Activated T-helper 1 cell treated with Interleukin-2 at 50 U/mL for 16 hours (primary cell): ENCODE measurements at places on chromosomes 7 and 10.

GRCh38 chr7:155749578-155749977, 62.7 kb downstream of the SHH start:
- no peak for DNase-seq

DNA sequence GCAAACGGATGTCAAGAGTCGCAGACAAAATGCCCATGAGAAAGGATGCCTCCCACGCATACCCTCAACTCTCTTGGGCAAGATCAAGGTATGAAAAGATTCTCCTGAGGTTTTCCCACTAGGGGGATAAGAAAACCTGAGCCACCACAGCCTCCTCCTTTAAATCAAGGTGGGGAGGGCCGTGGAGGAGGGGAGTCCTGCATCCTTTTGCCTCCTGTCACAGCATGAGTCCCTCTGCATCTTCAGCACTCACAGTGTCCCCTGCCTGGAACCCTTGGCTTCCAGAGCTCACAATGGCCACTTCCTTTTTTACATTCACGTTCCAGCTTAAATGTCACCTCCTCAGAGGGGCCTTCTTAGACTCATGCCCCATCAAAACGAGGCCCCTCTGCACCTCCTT, 207.6 kb downstream of the GLI3 start:
- DNase-seq: no peak

GRCh38 chr10:130360826-130361311, 224.7 kb downstream of the GLRX3 start:
- no peak for DNase-seq

GRCh38 chr10:61642676-61643075, 20.1 kb upstream of the CABCOCO1 start:
- DNase-seq: no peak

- no peak for DNase-seq
Observed at GRCh38 chr7:143265017-143265693, 1.9 kb downstream of the GSTK1 start.

- no peak for DNase-seq
Observed at GRCh38 chr10:79153745-79154144, 85.0 kb downstream of the ZMIZ1 start.
